Fibroblast of mammary gland (primary cell): ENCODE measurements at places on chromosomes 5 and 9.
A peak's percentile ranks its signal among the peaks of the same experiment; 100 is the strongest.

DNA sequence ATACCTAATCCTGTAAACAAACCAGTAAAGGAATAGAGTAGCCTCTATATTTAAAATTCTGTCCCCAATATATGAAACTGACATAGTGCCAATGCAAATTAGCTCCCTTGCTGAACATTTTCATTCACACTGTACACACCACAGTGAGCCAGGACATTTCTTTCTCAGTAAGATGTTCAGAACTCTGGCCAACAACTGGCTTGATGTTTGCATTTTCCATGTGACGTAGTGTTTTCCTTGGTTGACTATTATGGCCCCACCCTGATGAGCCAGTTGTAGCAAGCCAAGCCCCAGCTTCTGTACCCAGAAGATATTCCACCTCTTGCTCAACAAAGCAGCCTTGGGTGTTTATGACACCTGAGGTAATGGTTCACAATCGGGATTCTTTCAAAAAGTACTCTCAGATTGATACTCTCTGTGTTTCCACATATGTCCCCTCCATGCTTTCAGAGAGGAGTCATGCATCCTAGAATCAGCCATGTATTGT lies 17.7 kb upstream of the ANXA1 start:
- peak; percentile 67 for DNase-seq

GRCh38 chr5:167244583-167244982 lies 1046.9 kb upstream of the WWC1 start:
- peak; percentile 31 for DNase-seq

GRCh38 chr5:143446535-143447226 lies 43.2 kb upstream of the NR3C1 start:
- no peak for DNase-seq

DNA sequence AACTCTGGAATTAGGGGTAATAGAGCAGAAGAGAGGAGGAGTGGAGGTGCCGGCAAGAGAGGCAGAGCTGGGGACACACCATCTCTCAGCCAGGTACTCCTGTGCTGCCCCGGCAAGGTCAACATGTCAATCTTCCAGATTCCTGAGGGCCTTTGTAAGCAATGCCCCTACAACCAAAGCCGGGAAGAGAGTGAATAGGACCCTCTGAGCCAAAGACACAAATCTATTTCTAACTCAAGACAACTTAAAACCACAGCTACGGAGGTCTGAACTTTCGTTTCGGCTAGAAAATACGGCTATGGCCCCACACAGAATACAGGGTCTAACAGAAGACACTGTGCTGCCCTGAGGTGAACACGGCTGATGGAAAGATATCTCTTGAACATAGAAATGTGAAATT lies 66.6 kb downstream of the SERINC5 start:
- DNase-seq, result no peak

DNA sequence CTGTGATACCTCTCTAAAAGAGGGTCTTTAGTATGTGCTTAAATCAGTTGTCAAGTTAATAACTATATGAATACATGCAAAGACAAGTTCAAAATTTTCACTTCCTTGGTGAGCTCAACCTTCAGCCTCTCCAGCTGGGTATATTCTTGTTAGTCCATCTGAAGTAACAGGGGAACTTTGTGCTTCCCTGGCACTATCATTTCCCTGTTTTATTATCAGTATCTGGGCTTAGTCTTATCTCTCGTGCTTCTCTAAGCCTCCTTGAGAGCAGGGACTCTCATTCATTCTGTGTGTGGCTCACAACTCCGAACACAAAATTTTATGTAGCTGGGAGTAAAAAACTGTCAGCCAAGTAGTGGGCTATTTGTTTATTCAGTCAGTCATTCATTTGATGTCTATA lies 175.9 kb upstream of the MAP3K1 start:
- DNase-seq, result no peak

- no peak for DNase-seq
Measured at GRCh38 chr9:126290871-126291270, 35.8 kb upstream of the MVB12B start.

GRCh38 chr9:6922680-6923079 lies 164.9 kb downstream of the KDM4C start:
- DNase-seq, result no peak

GRCh38 chr5:28374492-28374967 lies 1336.1 kb upstream of the CDH9 start:
- no peak for DNase-seq
